ENCODE measurements at places on chromosomes 7 and 10.
A peak's percentile ranks its signal among the peaks of the same experiment; 100 is the strongest.

GRCh38 chr10:62377026-62377415 is 2.9 kb downstream of the ZNF365 start:
- no peak for DNase-seq

DNA sequence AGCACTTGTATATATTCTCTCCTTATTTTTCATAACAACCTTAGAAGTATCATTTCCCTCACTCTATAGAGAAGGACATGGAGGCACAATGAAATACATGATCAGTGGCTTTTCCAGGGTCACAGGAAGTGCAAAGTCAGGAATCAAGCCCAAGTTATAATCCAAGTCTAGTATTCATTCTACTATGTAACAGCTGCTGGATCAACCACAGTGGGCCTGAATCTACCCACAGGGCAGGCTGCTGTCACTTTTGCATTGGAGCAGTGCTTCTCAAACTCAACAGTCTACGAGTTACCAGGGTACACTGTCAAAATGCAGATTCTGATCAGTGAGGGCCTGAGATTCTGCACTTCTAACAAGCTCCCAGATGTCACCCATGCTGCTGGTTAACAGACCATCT is 18.3 kb downstream of the ZDHHC16 start:
- no peak for DNase-seq

DNA sequence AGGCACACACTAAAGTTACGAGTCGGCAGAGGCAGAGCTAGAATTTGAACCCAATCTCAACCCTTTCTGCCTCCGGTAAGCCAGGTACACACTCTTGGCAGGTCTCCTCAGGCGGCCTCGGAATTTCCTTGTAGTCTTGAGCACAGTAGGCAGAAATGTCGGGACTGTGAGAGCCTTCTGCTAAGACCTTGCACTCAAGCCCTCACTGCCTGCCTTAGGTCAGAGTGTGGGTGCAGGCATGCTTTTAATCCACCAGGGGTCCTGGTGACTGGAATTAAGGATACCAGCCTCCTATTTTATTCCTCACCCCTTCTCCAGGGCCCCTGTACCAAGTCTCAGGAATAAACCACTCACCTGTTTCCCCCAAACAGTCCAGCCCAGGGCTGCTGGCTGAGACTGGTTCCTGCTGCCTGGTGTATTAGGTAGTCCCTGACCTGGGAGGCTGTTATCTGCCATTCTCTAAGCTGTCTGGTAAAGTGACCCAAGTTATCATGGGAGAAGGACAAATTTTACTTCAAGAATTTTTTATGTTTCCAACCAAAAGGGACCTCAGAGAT is 855 bp downstream of the ATP6V1F start:
- no peak for DNase-seq

GRCh38 chr10:58735087-58735486 is 222.4 kb downstream of the BICC1 start:
- DNase-seq = no peak

GRCh38 chr10:7491949-7492659 is 81.3 kb upstream of the SFMBT2 start:
- DNase-seq = no peak

DNA sequence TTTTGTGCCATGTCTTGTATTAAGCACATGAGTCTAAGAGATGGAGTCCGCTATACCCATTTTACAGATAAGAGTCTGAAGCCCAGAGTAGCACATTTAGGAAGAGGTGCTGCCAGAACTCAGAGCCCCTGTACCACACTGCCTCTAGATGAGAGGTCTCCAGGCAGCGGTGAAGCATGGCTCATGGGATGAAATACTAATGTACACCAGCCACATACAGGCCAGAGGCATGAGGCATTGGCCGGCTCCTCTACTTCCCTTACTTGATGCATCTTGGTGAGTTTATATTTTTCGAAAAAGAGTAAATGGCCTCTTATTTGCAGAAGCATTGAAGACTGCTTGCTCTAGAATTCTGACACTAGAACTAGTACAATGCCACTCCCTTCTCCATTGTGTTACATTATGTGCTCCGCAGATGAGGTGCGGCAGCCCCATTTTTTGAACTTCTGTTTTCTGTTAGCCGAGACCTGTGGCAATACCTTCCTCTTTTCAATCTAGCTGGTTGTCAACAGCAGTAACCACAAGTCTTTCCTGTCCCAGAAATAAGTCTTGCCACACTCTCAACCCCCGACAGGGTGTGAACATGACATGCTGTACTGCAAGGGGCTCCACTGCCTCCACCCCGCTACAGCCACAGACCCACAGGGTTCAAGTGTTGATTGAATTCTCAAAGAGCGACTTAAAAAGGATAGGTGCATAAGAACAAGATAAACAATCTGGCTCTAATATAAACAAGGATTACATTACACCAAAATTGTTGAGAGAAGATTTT is 145.3 kb downstream of the CELF2 start:
- DNase-seq = peak; percentile 32

DNA sequence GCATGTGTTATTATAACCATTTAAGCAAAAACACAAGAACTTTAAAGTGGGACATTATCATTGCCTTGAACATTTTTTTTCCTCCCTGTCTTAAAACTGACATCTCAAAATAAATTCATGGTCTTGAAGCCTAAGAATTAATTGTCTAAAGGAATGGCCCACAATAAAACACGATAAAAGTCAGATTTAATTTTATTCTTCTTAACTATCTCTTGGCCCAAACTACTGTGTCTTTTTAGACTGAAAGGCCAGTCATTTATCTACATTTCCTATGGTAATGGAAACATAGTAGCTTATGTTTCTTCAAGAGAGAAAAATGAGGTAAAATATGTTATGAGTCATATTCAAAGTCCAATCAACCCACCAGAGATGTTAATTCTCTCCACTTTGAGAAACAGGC is 24.4 kb upstream of the ETV1 start:
- DNase-seq = no peak

DNA sequence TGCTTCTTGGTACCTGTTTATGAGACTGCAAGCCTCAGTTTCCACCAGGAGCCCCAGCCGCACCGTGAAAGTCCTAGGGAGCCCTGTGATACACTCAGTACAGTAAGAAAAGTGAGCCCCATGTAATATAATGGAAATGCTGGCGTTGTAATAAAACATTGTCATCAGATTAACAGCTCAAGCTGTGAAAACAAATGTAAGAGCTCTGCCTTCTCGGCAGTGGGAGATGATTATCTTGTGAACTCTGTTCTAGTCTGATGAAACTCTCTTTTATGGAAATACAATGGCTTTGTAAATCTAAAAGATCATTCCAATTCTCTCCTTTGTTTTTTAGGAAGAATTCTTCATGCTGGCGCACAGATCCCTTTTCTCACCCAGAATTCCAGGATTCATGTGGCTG is 299.9 kb downstream of the ABCA13 start:
- DNase-seq = no peak

DNA sequence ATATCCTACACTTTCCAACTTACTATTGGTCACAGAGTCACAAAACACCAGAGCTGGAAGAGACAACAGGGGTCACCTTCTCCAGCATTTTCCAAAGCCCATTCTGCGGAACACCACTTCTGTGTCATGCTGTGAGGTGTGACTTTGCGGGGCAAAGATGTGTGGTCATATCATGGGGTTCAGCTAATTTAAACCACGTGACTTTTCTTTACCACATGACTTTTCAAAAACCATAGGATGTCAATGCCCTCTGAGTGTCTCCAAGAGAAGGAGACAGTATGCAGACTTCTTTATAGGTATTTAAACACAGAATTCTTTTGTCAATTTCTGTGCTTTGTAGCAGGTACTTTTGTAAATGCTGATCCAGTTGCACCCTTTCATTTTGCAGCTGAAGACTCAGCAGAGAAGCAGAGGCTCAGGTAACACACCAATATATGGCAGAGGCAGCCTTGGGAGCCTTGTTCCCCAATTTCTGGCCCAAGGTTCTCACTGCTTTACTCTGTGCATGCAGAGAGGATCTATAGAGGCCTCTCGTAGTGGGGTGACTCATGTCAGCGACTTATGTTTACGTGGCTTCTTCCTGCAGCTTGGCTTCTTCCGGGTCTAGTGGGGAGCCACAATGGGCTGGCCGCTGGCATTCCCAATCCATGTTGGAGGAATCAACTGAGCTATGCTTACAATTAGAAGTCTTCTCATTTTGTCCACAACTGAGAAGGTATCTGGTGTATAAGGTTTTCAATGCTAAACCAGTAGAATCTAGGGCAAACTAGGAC is 104.0 kb upstream of the RHOBTB1 start:
- DNase-seq = no peak

DNA sequence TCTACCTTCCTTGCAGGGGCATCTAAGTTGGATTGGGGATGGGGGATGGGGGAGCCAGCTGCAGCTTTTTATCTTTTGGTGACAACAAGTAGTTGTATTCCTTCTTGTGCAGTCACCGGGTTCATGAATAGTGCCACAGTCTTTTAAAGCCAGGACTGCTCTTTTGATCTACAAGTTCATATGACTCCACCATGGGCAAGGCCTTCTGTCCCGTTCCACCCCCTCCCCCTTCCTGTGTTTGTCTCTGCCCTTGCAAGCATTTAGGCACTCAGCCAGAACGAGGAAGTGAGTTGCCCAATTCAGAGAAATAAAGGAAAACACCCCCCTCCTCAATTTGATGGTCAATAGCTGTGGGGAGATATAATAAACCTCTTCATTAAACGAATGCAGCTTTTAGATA is 44.8 kb upstream of the EGR2 start:
- no peak for DNase-seq

DNA sequence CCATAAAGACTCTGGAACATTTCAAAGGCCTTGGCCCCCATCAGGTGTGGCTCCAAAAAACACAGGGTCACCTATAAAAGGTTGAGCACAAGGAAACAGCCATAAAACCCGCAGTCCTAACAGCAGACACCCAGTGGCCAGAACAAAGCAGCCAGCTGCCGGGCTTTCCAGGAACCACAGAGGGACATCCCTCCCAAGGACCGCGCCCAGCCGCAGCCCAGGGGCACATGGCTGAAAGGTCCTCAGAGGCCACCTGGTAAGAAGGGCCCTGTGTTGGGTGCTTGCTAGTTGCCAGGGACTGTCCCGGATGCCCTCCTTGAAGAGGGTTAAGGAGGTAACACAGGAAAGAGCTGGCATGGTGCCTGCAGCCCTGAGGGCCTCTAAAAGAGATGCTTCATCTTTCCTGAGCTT is 32.7 kb downstream of the KCNMA1 start:
- no peak for DNase-seq

DNA sequence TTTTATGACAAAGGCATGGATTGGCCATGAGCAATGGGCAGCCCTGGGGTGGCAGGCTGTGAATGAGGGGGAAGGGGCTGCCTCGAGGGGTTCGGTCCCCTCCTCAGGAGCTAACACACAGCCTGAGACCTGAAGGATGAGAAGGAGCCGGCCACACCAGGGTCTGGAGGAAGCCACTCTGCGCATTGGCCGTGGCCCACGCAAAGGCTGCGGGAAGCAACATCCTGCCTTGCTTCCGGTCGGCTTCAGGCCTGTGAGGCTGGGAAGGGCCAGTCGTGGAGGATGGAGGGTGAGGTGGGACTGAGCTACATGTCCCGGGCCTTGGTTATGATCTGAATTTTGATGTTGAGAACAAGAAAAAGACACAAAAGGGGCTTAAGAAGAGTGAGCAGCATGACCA is 49.4 kb downstream of the RGS10 start:
- DNase-seq = no peak

- DNase-seq = no peak
Observed at GRCh38 chr7:127893547-127893946, 137.7 kb downstream of the LRRC4 start.

DNA sequence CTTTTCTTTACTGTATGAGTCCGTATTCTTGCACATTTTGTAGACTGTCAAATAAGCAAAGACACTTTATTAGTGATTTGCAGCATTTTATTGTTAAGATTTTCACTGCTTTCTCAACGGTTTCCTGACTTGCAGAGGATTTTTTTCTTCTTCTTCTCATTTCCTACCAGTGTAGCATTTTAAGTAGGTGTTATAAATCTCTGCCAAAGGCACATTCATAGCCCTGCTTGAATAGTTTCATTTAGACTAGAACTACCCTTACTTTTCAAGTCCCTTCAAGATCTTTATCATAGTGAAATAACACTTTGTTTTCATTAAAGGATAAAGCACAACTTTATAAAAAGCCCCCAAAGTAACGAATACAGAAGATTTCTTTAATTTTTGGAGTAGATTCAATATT is 271.4 kb downstream of the TSPAN12 start:
- no peak for DNase-seq

- DNase-seq = no peak
Observed at GRCh38 chr7:131225619-131226513, 101.8 kb upstream of the MKLN1 start.

- no peak for DNase-seq
Observed at GRCh38 chr7:8386926-8387550, 46.4 kb upstream of the NXPH1 start.

- no peak for DNase-seq
Observed at GRCh38 chr10:25280573-25280972, 105.8 kb downstream of the GPR158 start.

GRCh38 chr10:70448236-70448635 is 6.8 kb upstream of the NODAL start:
- DNase-seq = no peak

DNA sequence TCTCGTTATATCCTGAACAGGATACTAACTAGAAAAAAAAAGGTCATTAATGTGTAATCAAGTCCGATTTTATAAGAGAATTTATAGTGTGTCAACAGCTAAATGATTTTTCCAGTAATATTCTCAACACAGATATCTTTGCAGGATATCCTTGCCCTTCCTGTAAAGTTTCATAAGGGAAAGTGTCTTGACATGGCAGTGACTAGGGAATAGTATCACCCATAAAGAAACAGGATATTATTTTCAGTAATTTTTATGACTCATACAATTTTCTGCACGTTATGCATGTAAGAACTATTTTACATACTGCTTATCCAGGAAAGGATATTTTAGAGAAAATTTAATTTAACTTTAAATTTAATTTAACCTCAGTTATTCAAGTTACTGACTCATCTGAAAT is 19.5 kb upstream of the PNLIP start:
- DNase-seq = no peak

Data from H1 (cell line).